ENCODE measurements at places on chromosomes 4 and X. TPM values are rescaled to one million over a fixed set of nuclear protein-coding genes. Genes with fewer than 3 reads are reported as not detected.
A peak's percentile ranks its signal among the peaks of the same experiment; 100 is the strongest.

ZCCHC18 gene
- total RNA-seq = 3.9 TPM

DNA sequence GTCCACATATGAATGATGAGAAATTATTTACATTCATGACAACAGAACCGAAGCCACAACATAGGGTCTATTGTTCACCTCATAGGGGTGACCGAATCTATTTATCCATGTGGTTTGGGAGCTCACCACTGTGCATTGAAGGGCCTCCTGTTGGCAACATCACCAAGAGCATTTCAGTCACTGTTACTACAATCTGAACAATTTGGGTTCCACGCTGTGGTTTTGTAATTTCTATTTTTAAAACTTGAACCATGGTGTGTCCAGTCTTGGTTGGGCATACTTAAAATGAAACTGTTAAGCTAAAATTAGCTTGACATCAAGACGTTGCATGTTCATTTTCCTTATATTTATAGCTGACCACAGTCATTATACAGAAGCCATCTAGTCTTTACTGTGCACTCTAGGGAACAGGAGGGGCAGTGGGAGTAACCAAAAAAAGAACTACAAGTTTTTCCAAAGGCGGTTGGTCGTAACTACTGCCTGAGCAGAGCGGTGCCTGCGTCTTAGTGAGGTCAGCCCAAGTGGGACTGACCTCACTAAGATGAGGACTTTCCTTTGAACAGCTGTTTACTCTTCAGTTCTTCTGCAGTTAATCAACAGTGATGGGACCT lies 192.1 kb downstream of the SPRY1 start:
- DNase-seq = no peak

DNA sequence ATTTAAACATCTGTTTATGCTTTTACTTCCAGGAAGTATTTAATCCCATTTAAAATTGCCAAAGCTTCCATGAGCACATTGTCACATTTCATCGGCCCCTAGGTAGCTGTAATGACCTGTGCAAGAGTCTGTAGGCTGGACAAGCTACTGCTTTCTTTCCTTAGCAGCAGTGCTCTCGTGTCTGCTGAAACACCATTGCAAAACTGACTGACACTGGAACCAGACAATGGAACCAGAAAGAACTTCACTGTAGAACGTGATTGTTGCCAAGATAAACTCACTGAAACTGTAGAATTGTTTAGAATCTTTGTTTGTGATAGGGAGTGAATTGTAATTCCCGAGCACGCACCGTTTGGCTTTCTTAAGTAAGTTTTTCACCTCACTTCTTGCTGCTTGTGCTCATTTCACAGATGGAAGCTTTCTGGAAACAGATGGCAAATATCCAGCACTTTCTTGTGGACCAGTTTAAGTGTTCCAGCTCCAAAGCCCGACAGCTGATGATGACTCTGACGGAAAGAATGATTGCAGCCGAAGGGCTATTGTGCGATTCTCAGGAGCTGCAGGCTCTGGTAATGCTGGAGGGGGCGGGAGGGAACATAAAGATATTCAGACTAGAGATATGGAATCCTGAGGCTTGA lies 36.9 kb downstream of the EVC start:
- no peak for DNase-seq

DNA sequence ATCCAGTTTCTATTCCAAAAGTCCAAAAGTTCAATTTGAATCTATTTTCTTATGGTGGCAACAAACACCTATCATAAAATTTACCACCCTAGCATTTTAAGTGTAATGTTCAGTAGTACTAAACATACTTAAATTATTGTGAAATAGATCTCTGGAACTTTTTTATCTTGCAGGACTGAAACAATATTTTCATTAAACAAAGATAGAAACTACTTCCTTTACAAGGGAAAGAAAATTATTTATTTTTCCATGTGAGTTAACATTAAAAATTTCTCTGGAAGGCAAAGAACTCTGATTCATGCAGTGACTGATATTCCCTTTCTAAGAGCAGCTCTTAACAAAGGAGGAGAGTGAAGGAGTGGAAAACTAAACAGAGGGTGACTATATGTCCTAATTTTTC lies 40.2 kb downstream of the ADH7 start:
- DNase-seq = no peak

DNA sequence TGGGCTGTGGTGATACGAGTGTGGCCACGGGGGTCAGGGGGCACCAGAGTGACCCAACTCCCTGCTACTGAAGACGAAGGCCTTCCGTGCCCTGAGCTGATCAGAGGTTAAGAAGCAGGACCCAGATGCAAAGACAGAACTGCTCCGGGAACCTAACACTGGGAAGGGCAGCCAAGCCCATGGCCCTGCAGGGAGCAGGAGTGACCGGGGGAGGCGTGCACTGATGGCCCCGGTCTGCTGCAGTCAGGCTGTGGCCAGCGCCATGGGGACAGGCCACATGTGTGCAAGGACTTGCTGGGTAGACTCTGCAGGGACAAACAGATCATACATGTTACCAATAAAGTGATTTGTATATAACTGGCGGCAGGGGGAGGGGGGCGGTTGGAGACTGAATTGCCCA lies 74.6 kb downstream of the ACOX3 start:
- no peak for DNase-seq

GRCh38 chr4:120977435-120977997 lies 55.0 kb upstream of the PRDM5 start:
- DNase-seq = no peak

- DNase-seq = peak; percentile 2
Measured at GRCh38 chrX:20514358-20514757, 247.6 kb upstream of the RPS6KA3 start.

DNA sequence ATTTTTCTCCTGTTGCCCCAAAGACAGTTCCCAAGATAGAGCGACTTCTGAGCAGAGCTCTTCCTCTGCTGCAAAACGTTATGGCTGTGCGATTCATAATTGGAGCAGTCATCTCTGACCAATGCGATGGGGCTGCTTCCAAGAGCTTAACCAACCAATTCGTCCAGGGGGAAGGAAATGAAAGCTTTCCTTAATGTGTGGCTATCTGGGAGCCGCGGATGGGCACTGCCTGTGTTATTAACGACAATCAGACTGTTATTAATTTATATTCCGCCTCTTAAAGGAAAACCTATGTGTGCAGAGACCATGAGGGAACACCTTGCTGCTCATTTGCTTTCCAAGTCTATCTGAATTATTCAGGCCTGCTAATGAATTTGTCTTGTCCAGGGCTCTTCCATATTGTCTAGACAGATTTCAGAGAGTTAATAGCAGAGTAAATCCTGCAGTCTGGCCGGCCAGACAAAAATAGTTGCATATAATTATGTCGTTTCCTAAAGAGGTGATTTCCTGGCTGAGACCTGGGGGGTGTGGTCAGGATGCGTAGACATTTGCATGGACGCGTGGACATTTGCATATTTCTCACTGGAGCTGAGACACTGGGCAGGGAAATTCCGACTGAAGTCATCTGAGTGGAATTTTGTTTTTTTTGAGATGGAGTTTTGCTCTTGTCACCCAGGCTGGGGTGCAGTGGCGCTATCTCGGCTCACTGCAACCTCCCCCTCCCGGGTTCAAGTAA lies 135.4 kb downstream of the HMX1 start:
- DNase-seq = no peak

DNA sequence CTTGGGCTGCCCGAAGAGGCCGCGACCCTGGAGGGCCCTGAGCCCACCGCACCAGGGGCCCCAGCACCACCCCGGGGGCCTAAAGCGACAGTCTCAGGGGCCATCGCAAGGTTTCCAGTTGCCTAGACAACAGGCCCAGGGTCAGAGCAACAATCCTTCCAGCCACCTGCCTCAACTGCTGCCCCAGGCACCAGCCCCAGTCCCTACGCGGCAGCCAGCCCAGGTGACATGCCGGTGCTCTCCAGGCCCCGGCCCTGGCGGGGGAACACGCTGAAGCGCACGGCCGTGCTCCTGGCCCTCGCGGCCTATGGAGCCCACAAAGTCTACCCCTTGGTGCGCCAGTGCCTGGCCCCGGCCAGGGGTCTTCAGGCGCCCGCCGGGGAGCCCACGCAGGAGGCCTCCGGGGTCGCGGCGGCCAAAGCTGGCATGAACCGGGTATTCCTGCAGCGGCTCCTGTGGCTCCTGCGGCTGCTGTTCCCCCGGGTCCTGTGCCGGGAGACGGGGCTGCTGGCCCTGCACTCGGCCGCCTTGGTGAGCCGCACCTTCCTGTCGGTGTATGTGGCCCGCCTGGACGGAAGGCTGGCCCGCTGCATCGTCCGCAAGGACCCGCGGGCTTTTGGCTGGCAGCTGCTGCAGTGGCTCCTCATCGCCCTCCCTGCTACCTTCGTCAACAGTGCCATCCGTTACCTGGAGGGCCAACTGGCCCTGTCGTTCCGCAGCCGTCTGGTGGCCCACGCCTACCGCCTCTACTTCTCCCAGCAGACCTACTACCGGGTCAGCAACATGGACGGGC lies 579 bp downstream of the ABCD1 start:
- DNase-seq = no peak

GRCh38 chr4:89152972-89153371 lies 41.6 kb downstream of the TIGD2 start:
- DNase-seq = no peak

GRCh38 chrX:115400960-115401359 lies 111.4 kb downstream of the LUZP4 start:
- no peak for DNase-seq

DNA sequence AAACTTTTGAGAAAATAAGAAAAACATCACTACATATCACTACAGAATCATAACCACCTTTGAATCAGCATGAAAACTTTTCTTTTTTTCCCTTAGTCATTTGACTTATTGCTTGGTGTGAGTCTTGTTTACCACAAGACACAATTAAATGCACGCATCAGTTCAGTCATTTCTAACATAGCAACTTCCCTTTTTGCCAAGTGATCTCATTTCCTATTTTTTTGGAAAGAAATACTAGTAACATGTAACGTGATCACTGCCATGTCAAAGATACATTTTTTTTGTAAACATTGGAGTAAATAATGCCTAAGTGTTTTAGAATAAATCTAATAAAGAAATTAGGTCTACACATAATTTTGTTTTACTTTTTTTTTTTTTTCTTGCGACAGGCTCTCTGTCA lies 5.1 kb upstream of the CXCL8 start:
- no peak for DNase-seq

GRCh38 chr4:58636381-58636780 lies 1526.2 kb upstream of the IGFBP7 start:
- no peak for DNase-seq

All from thoracic aorta (tissue), 2 donors.